ENCODE measurements at places on chromosomes 6 and 20. TPM values are rescaled to one million over a fixed set of nuclear protein-coding genes. Genes with fewer than 3 reads are reported as not detected.
A peak's percentile ranks its signal among the peaks of the same experiment; 100 is the strongest.

- DNase-seq, result no peak
Observed at GRCh38 chr6:165799391-165800153, 136.5 kb upstream of the PDE10A start.

- DNase-seq, result peak; percentile 30
Observed at GRCh38 chr20:3846378-3846739, 275 bp upstream of the MAVS start.

GRCh38 chr6:166286839-166287271 is 21.3 kb downstream of the PRR18 start:
- no peak for DNase-seq

DNA sequence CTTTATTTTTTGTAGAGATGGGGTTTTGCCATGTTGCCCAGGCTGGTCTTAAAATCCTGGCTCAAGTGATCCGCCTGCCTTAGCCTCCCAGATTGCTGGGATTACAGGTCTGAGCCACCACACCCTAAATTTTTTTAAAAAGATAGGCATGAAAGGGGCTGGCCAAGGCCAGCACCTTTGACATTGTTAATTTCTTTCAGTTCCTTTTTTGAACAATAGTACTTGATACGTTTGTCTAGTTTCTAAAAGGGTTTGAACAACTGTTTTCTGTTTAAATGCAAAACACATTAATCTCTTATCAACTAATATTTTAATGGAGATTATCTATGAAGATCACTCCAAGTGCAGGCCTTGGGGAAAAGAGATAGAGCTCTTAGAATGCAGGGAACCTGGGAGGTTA is 37.6 kb upstream of the PTPRK start:
- no peak for DNase-seq

DNA sequence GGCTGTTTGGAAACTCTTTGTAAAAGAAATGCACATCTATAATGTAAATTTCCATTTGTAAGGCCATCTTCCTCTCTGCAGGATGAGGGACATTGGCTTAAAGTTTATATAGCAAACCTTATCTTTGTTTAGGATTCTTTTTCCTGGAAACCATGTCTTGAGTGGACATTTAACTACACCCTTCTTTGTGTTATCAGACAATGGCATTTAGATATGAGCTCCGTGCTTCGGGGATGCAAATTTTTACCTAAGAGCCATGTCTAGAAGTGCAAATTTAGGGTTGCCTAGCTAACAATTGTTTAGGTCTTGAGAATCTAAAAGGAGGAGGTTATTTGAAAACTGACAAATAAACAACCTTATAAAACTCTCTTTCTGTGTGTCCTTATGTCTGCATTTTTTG is 623.8 kb downstream of the MMUT start:
- DNase-seq, result no peak

GRCh38 chr6:22320750-22321149 is 23.9 kb upstream of the PRL start:
- peak; percentile 41 for DNase-seq

DNA sequence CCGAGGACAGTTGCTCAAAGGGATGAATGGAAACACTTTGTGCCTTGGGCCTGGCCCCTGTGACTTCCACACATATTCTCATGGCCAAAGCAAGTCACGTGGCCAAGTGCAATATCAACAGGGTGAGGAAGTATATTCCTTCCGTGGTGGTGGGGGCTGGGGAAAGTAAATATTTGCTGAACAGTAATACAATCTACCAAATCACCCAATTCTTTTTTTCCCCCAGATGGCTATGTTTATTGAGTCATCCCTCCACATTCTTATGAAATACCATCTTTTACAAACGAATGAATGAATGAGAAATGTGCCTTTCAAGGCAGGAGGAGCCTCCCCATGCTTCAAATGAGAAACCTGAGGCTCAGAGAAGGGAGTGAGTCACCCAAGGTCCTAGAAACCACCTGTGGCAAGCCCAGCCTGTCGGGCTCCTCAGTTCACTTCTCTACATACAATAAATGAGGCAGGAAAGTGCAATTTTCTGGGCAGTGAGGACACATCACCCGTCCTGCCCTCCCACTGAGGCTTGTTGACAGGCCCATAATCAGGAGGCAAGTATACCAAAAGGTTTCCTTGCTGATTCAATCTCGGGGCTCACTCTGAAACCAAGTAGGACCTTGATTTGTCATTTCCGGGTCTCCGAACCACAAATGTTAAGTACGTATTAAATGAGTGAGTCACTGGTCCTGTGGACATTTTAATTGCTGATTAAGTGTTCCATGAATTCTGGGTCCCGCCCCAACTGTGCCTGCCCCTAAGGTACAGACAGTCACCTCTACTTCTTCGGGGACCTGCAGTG is 25.3 kb upstream of the TOP1 start:
- no peak for DNase-seq

- no peak for DNase-seq
Observed at GRCh38 chr6:49299279-49299678, 163.8 kb downstream of the MMUT start.

DNA sequence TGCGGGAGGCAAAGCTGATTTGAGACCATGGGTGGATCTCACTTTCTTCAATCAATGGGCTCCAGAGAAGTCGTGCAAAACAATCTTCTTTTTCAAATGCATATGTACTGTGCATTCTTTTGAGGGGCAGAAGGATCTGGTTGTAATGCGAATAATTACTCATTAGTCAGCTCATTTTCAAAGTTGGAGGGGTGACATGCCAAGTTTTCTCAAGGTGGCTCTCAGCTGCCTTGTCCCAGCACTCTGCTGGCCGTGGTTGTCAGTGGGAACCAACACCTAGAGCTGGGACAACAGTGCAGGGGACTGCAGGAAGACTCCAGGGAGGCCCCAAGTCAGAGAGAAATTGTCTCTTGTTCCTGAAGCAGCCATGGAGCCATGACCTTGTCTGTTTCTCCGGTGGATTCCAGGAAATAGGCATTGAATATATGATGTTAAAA is 25.3 kb downstream of the MYT1 start:
- no peak for DNase-seq

- no peak for DNase-seq
Observed at GRCh38 chr6:27406085-27406484, 17.5 kb downstream of the ZNF391 start.

GRCh38 chr6:5592886-5593519 is 331.7 kb downstream of the FARS2 start:
- no peak for DNase-seq

DNA sequence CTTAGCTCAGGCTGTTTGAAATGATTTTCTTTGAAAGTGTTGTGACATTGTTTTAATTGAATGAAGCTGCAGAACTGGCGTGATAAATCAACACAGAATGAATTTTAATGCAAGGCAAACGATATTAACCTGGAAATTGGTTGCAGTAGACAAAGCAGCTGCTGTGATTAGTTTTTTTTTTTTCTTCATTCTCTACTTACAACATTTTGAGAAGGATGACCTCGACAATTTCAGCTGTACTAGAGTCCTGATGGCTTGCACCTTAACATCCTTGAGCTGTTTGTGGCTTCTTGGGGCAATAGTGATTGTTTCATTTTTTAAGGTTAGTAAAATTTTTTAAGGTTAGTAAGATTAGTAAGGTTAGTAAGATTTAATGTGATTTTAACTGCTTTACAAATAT is 54.2 kb downstream of the QKI start:
- DNase-seq, result no peak

DNA sequence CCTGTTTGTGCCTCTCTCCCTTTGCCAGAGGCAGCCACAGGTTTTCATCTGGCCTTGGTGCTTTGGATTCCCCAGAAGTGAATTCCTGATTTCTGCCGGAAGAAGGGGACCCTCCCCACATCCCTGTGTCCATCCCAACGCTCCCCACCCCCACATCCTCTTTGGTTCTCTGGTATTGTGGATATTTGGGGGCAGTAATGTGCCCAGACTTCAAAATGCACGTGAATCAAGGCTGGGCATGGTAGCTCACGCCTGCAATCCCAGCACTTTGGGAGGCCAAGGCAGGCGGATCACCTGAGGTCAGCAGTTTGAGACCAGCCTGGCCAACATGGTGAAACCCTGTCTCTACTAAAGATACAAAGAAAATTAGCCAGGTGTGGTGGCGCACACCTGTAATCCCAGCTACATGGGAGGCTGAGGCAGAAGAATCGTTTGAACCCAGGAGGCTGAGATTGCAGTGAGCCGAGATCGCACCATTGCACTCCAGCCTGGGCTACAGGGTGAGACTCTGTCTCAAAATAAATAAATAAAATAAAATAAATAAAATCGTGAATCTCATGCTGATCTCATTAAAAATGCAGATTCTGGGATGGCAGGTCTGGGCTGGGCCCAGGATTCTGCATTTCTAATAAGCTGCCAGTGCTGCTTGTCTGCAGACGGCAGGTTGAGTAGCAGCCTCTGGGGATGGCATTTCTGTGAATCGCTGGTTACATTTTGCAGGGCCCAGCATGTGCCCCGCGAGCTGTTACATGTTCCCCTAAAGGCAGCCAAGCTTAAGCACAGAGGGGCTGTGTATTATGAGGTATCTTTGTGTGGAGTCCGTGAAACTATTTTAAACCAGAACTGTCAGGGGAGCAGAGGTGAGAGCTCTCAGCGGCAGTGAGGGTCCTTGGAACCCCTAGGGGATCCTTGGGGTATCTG is 49.0 kb downstream of the SYNJ2 start:
- no peak for DNase-seq

GRCh38 chr20:9498322-9498721 is 16.1 kb upstream of the LAMP5 start:
- no peak for DNase-seq

DNA sequence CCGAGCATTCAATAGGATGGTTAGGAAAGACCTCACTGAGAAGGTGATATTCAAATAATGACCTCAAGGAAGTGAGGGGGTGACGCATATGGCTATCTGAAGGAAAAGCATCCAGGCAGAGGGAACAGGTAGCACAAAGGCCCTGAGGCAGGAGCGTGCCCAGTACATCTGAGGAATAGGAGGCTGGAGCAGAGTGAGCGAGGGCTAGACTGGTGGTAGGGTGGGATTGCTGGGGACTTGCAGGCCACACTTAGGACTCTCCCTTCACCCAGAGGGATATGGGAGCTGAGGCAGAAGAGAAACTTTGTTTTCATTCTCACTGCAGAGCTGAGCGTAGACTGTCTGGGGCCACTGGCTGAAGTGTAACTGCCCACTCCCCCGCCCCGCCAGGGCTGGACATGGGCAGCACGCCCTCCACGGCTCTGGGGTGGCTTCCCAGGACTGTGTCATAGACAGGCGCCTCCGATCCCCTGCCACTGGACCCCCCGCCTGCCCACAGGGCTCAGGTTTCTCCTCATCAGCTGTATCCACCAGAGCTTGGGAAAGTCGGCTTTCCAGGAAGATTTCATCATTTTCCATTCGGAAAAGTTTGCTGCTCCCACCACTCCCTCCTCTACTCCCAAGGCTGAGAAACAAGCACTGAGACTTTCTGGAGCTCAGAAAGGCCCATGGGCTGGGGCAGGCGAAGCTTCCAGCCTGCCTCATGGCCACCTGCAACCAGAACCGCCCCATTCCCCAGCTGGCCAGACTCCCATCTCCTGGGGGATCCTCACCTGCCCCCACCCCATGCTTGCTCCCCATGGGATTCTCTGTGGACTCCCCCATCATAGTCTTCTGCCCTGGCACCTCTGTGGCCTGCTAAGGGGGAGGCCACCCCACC is 142.6 kb downstream of the MRPL14 start:
- no peak for DNase-seq

GRCh38 chr6:53335224-53335994 is 13.3 kb downstream of the ELOVL5 start:
- DNase-seq, result no peak

- DNase-seq, result no peak
Observed at GRCh38 chr20:5402903-5403531, 86.3 kb upstream of the PROKR2 start.

GRCh38 chr20:45253261-45253660 is 1.1 kb downstream of the SLPI start:
- no peak for DNase-seq

GRCh38 chr20:4470375-4470774 is 251.3 kb upstream of the PRND start:
- no peak for DNase-seq

DNA sequence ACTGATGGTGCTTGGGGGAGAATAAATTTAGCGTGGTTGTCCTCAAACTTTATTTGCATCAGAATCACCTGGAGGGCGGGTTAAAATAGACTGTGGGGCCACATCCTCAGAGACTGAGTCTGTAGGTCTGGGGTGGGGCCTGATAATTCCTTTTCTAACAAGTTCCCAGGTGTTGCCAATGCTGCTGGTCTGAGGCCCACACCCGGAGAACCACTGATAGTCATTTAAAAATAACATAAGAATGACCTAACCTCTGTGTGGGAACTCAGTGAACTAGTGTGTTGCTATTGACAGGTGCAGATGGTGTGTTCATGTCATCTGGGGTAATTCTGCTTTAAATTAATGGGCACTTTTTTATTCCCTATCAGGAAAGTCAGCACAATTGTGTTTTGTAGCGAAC is 64.8 kb downstream of the RTN4IP1 start:
- DNase-seq, result no peak

DNA sequence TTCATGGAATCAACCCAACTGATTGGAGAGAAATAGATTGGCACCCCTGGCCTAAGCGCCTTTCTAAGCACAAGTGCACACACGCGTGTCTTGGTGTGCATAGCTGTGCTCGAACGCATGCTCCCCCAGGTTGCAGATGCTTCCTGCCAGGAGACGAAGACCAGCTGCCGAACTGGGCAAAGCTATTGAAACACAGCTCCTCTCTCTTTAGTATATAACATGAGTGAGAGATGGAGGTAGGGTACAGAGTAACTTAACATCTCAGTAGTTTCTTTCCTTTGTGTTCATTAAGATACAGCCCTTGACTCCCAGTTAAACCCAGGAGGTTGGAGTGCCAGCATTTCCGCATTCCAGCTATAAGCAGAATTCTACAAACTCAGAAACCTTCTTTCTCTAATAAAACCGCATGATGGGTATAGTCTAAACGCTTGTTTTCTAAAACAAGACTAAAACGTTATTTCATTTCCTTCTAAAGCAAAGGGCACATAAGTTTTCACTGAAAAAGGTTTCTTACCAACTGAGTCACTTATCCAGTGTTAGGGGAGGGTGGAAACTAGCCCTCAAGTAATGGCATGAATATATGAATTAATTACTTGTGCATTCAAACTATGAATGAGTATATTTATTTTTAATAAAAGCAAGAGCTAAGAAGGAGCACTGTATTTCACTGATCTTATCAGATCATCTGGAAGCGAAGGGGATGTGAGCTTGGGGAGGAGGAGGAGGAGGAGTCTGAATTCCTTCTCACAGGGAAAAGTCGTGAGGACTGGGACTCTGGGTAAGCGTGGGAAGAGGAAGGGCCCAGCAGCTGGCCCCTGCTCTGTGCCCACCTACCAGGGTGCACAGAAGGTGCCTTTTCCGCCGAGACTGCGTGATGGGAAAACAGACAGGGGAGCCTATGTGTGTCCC is 179.2 kb downstream of the TMEM242 start:
- no peak for DNase-seq

DNA sequence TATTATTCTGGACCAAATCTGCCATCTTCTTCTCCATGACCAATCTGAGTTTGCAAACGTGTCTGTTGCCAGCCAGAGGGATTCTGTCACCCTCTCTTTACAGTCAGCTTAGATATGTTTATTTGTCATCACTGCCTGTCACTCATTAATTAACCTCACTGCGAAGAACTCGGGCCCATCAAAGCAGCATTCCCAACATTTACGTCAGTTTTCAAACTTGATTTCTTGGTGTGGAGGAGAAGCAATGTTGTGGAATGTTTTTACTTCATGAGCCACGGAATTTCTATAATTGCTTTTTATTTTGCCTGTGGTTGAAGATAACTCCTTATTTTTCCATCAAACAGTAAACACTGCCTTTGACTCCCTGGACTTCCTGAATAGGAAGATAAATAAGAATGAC is 91.8 kb upstream of the CNKSR3 start:
- DNase-seq, result no peak

GRCh38 chr6:20698675-20699074 is 164.4 kb downstream of the CDKAL1 start:
- no peak for DNase-seq

FAM184A gene
- 16.1 TPM for polyA plus RNA-seq

LRRC73 gene
- polyA plus RNA-seq, result 1.2 TPM

BPI gene
- 0.32 TPM for polyA plus RNA-seq

GATA5 gene
- 6.9 TPM for polyA plus RNA-seq

Data from left kidney (tissue), 8 donors.